CD4-positive, alpha-beta T cell treated with Interleukin-1 beta for 1 hour (primary cell): ENCODE measurements at places on chromosomes 12 and 14.

DNA sequence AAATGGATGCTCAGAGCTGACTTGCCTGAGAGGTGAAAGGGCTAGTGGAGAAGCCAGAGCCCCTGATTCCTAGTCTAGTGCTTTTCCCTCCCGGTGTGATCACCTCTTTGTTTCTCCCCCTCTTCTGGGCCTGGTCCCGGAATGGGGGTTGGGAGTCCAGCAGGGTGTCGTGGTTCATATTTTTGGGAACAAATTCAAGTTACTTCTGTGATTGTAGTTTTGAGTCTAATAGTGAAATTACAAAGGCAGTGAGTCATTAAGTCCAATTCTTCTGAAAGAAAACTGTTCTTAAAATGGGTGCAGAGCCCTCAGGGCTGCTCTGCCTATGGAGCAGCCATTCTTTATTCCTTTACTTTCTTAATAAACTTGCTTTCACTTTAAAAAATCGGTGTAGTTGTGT lies 7.6 kb downstream of the SUSD6 start:
- no peak for DNase-seq

DNA sequence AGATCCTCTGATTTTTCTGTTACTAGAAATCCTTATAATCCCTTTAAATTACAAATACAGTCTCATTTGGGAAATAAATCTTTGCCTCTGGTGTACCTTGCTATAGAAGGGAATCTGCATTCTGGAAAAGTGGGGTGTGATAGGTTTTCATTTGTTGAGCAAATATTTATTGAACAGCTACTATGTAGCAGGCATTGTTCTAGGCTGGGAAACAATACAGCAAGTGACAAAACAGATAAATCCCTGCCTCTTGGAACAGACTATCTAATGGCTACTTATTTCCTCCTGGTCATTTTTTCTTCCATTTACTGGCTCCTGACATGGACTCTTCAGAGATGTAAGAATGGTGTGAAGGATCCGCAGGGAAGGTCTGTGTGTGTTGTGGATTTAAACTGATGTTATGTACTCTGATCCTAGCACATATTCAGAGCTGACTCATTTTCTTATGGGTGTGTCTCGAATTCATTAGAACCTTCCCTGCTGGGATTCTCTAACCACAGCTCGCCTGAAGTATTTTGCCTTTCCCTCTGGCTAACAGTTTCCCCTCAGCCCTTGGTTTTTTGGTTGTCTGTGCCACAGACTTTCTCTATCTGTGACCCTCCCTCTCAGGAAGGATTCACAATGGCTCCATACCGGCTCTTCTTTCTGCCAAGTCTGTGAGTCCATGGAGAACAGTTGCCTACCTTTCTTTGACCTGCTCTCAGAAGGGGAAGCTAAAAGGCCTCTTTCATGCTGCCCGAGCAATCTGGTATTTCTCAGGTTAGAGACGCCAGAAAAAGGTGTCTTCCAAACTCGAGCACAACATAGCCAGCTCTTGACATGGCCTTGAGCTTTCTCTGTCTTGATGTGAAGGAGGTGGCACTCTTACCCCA lies 53.7 kb downstream of the TMTC2 start:
- no peak for DNase-seq

- no peak for DNase-seq
These were observed 16.3 kb downstream of the MARK3 start for GRCh38 chr14:103401223-103402214.

- no peak for DNase-seq
These were observed 3.9 kb downstream of the ANKRD33 start for GRCh38 chr12:51891843-51892242.

DNA sequence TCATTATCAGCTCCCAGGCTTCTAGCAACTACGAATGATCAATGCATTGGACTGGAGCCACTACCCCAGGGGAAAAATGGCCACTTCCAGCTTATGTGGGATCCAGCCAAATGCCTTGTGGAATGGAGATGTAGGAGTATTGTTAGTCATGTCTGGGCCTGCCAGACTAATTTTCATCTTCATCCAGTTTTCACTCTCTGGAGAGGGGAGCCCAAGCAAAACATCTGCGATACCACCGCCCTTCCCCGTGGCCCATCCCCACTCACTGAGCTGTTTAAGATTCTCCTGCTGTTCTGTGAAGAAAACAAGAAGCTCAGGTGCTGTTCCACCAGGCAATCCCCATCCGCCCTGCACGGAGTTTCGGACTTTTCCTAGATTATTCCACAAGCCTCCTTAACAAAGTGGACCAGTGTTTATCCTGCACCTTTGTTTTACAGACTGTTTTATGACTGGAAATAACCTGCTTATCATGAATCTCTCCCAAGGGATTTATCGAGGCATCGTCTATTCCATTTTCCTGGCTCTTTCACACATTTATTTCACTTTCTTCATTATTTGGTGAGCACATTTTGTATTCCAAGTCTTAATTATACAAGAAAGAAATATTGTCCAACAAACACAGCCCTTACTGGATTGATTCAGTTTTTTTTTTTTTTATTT lies 35.5 kb upstream of the MAX start:
- DNase-seq = no peak

DNA sequence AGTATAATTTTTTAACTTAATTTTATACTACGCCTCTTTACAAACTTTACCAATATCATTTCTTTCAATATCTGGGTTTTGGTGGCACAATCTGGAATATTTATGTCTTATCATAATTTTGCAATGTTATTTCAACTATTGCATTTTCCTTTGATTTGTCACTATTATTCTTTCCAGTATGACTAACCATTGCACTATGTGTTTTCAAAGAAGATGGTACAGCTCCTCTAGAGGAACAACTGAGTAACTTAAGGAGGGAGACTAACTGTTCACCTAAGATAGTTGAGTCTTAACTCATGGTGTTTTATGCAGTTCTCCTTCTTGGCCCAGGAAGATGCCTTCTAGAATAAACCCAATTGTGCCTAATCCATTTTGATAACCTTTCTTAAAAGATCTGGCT lies 60.5 kb upstream of the KIF21A start:
- no peak for DNase-seq

DNA sequence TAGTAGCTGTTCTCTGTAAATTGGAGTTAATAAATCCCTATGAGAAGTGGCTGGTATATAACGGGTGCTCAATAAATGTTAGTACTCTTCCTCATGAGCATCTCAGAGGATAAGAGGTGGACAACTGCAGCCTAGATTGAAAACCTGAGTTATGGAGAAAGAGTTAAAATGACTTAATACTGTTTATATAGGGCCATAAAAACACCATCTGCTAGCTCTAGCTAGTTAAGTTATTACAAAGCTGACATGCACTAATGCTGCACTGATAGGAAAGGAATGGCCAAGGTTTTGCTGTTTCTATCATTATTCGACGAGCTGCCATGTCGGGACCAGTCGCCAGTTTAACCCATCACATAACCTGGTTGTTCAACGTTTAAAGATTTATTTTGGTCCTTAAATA lies 72.0 kb upstream of the SEL1L start:
- DNase-seq = no peak

DNA sequence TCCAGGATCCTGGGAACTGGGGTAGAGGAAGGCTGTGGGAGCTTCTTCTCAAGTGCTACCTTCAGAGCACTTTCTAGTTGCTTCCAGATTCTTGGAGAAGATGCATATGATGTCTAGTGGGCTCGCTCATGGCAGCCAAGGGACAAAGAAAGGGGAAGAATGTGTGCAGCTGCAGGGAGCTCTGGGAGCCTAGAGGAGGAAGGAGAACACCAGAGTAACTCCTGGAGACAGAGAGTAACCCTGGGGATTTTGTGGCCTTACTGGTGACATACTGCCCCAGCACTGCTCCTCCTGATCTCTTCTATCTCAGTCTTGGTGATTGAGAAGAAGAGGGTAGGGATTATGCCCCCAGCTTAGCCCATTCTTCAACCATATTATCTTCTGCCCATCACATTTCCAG lies 10.3 kb upstream of the SP7 start:
- DNase-seq = no peak

- DNase-seq = peak; percentile 42
These were observed 235.4 kb downstream of the SEC23A start for GRCh38 chr14:38867561-38868150.

- DNase-seq = no peak
These were observed 165.2 kb downstream of the TSPAN9 start for GRCh38 chr12:3242199-3242863.

DNA sequence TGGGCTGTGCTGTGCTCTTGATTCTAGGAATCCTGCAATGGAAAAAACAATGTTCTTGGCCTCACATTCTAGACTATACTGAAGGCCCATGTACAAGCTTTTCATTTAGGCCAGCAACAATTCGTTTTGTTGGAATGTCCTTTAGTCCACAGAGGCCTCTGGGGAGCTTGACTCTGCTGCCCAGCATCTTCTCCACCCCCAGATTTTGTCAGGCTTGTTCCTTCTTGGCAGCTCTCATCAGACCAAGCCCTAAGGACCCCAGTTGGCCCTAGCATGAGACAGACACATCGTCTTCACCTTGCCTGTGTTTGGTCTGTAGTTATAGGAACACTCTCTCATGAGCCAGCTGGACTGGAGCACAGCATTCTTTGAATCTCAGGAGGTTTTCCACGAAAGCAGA lies 300.1 kb downstream of the VRK1 start:
- no peak for DNase-seq

DNA sequence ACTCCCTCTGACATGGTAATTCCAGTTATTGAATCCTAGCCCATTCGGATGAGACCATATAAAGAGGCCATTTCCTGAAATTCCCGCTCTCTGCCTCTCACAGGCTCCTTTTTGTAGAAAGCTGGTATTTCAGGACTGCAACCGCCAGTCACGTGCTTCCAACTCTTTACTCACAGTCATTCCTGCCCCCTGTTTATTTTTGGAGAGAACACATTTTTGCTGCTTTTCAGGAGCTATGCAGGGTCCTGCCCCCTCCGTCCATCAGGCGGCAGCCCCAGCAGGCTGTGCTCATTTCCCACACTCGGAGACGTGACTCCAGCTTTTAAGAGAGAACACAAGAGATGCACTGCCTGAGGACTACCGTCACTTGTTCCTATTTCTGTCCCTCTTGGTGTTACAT lies 26.8 kb downstream of the IFT43 start:
- DNase-seq = no peak

- DNase-seq = no peak
These were observed 115.7 kb downstream of the DIO2 start for GRCh38 chr14:80095623-80096022.

DNA sequence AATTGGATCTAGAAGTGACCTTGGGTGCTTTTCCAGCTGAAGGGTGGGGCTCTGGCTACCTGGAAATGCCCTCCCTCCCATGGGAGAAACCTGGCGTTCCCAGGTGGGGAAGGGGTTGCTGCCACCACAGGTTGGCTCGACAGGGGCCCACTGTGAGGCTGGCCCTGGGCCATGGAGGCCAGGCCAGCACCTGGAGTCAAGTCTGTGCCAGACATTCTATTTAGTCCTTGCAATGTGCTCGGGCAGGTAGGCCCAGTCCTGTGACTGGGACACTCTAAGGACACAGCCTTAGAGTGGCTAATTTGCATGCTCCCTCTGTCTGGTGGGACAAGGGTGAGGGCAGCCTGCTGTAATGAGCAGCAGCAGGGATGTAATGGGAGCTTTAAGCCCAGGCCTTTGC lies 11.9 kb downstream of the VRTN start:
- no peak for DNase-seq

DNA sequence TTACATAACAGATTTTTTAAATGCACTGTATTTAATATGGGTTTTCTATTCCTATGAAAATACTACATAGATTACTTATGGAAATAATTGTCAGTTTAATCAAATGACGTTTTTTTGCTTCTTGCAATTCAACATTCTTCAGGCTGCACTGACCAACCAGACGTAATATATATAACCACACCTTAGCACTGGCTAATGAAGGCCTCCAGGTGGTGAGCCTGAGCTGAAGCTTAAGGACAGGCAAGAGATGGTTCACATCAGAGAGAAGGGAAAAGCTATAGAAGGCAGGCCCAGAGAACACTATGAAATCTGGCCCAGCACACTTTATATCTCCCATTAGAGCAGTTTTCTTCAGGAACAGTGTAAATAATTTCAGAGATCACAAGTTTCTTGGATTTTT lies 2.8 kb upstream of the MDGA2 start:
- no peak for DNase-seq

DNA sequence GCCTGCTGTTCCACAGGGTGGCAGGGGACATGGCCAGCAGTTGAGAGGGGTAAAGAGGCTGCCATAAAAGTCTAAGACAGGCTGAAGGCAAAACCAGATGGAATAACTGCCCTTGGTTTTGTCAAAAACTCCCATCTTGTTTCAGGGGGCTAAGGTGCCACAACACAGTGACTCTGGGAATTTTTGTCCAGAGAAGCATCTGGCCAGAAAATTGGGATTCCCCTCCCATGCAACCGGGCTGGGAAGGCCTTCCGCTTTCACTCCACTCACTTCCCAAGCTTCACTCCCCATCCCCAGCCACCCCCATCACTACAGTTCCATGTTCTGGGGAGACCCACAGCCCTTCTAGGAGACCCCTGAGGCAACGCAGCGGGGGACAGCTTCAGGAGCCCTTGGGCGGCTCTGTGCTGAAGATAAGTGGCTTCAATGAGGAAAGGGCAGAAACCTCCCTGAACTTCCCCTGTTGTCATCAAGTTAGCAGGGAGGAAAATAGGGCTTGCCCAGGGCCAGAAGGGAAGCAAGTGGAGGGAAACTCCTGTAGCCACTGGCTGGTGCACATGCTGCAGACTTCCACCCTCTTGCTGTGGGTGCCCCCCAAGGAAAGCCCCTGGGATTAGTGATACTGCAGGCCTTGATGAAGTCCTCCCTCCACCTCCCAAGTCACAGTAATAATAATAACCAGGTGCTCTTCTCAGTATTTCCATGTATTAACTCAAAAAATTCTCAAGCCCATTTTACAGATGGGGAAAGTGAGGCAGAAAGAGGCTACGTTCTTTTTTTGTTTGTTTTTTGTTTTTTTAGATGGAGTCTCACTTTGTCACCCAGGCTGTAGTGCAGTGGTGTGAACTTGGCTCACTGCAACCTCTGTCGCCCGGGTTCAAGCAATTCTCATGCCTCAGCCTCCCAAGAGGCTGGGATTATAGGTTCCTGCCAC lies 6.0 kb downstream of the TMEM229B start:
- no peak for DNase-seq

DNA sequence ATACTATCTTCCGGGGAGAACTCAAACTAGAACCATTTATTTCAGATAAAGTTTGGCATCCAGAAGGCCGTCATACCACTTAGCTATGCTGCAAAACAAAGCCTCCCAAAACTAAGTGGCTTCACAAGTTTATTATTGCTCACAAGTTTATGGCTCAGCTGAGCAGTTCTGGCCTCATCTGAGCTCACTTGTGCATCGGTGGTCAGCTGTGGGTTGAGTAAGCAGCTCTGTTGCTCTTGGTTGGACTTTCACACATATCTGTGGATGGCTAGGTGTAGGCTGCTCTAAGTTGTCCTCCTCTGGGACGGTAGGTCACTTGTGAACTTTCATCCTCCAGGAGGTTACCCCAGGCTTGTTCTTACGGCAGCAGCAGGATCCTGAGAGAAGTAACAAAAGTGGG lies 162.7 kb downstream of the BTG1 start:
- DNase-seq = no peak

GRCh38 chr12:104737791-104738301 lies 220.2 kb downstream of the SLC41A2 start:
- DNase-seq = no peak

DNA sequence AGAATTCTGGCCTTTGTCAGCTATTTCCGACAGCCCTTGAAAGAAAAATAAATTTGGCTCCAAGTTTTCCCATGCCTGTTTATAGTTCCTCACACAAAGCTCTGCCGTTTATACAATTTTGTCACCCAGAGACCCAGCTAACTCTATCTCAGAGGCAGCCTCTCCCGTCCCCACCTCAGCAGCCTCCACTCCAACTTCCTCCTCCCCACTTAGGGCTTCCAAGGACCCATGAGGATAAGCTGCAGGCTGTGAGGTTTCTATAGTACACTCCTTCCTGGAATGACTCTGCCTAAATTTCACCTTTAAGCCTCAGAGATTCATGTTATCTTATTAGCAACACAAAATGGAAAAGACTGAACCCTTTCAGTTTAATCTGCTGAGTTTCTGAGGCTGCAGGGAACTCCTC lies 71.8 kb downstream of the TTC9 start:
- no peak for DNase-seq
